ENCODE measurements at places on chromosomes 16 and 17. TPM values are rescaled to one million over a fixed set of nuclear protein-coding genes. Genes with fewer than 3 reads are reported as not detected.

GRCh38 chr17:49717371-49717861, 9.7 kb upstream of the SLC35B1 start:
- H3K36me3 ChIP-seq = peaks cover 36% of the 10 kb centered on the region

- peaks cover 2% of the 10 kb centered on the region for H3K4me1 ChIP-seq
- H3K27me3 ChIP-seq = no peaks in the 10 kb centered on the region
- H3K27ac ChIP-seq = no peak overlapping the region
- peaks cover 3% of the 10 kb centered on the region for H3K36me3 ChIP-seq
Observed at GRCh38 chr16:930076-930475, 40.7 kb downstream of the LMF1 start.

- H3K27me3 ChIP-seq = no peaks in the 10 kb centered on the region
- peak overlapping the region; percentile 67 for H3K4me3 ChIP-seq
- H3K4me1 ChIP-seq = peaks cover 65% of the 10 kb centered on the region
- H3K36me3 ChIP-seq = no peaks in the 10 kb centered on the region
Observed at GRCh38 chr17:39852239-39852638, 11.9 kb downstream of the IKZF3 start.

GRCh38 chr16:68267612-68268405, 3.5 kb downstream of the SLC7A6 start:
- H3K36me3 ChIP-seq = no peaks in the 10 kb centered on the region
- peaks cover 74% of the 10 kb centered on the region for H3K4me1 ChIP-seq
- H3K4me3 ChIP-seq = no peak overlapping the region
- peak overlapping the region; percentile 10 for H3K27ac ChIP-seq
- DNase-seq = no peak

DNA sequence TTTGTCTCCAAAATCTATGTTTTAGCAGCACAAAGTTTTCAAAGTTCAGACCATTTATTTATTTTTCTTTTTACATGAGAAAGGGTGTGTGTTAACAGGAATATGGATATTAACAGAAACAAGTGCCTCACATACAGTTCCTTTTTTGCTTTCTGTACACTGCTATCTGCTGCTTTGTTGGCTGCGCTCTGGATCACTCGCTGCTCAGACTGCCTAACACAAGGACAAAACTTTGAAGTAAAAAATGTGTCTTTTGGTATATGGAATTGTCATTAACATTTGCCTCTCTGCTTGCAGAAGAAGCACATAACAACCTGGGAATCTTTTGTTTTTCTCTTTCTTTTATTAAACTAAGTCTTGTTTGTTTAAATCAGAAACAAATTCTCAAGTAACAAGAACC, 262.8 kb downstream of the ZFHX3 start:
- H3K27me3 ChIP-seq = peaks cover 2% of the 10 kb centered on the region
- peaks cover 17% of the 10 kb centered on the region for H3K4me1 ChIP-seq
- no peak overlapping the region for H3K27ac ChIP-seq
- DNase-seq = no peak

- H3K4me1 ChIP-seq = no peaks in the 10 kb centered on the region
- H3K27me3 ChIP-seq = peaks cover 3% of the 10 kb centered on the region
- H3K36me3 ChIP-seq = no peaks in the 10 kb centered on the region
- DNase-seq = no peak
- no peak overlapping the region for H3K4me3 ChIP-seq
- H3K27ac ChIP-seq = no peak overlapping the region
Observed at GRCh38 chr16:78591682-78592103, 492.2 kb downstream of the WWOX start.

DNA sequence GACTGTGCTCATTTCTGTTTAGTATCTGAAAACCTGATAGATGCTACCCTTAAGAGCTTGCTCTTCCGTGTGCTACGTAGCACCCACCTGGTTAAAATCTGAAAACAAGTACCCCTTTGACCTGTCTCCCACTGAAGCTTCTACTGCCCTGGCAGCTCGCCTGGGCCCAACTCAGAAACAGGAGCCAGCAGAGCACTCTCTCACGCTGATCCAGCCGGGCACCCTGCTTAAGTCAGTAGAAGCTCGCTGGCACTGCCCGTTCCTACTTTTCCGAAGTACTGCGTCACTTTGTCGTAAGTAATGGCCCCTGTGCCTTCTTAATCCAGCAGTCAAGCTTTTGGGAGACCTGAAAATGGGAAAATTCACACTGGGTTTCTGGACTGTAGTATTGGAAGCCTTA, 18.9 kb downstream of the NTAN1 start:
- H3K4me3 ChIP-seq = no peak overlapping the region
- peak overlapping the region; percentile 43 for H3K27ac ChIP-seq
- no peak for DNase-seq
- H3K27me3 ChIP-seq = no peaks in the 10 kb centered on the region
- H3K4me1 ChIP-seq = peaks cover 16% of the 10 kb centered on the region

DNA sequence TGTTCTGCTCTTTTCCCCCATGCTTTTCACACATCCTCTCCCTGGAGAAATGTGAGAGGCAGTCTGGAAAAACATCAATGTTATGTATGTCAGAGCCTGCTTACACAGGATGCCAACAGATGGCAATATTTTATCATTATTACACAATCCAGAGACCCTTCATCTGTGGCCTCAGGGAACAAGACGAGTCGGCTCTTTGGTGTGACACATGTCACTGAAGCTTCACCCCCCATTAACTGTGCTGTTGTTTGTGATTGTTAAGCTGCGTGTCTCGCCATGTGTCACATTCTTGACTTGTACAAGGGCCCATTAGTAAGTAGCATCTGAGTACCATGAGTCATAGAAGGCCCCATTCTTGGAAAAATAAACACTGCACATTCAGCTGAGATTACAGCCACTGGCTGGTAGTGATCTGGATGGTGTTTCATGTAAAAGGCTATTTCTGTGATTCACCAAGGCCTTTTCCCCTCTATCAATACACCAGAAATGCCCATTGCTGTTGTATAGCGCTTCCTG, 682.1 kb upstream of the SOX9 start:
- no peaks in the 10 kb centered on the region for H3K36me3 ChIP-seq
- DNase-seq = no peak
- H3K27me3 ChIP-seq = no peaks in the 10 kb centered on the region
- H3K4me3 ChIP-seq = no peak overlapping the region

GRCh38 chr16:83989300-83989699, 21.3 kb downstream of the NECAB2 start:
- no peak for DNase-seq
- H3K27ac ChIP-seq = no peak overlapping the region
- H3K4me3 ChIP-seq = no peak overlapping the region
- peaks cover 6% of the 10 kb centered on the region for H3K27me3 ChIP-seq
- H3K4me1 ChIP-seq = no peaks in the 10 kb centered on the region

DNA sequence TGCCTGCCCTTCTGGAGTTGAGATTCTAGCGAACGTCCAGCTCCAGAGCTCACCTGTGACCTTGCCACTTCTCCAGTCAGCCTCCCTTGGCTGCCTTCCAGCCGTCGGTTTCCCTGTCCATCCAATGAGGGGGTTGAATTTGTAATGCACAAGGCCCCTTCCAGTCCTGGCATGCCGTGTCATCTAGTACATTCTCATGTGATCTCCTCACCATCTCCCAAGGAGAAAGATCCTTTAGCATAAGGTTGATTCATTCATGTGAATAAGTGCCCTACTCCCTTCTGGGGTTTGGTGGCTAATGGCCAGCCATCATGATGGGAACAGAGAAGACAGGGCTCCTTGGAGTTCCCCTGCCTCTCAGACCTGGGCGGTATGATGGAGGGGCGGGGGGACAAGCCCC, 18.9 kb upstream of the ABCC3 start:
- no peak for DNase-seq
- H3K27me3 ChIP-seq = peaks cover 4% of the 10 kb centered on the region
- H3K4me3 ChIP-seq = no peak overlapping the region
- no peaks in the 10 kb centered on the region for H3K36me3 ChIP-seq
- H3K27ac ChIP-seq = no peak overlapping the region

- H3K4me3 ChIP-seq = no peak overlapping the region
- H3K27me3 ChIP-seq = no peaks in the 10 kb centered on the region
- no peak overlapping the region for H3K27ac ChIP-seq
- DNase-seq = no peak
Observed at GRCh38 chr16:68426347-68426652, 22.0 kb downstream of the SMPD3 start.

- H3K4me3 ChIP-seq = no peak overlapping the region
- no peak for DNase-seq
- H3K36me3 ChIP-seq = no peaks in the 10 kb centered on the region
- no peak overlapping the region for H3K27ac ChIP-seq
Observed at GRCh38 chr16:4316108-4316863, 419 bp downstream of the GLIS2 start.

GRCh38 chr17:73420897-73421296, 109.1 kb upstream of the CDC42EP4 start:
- H3K27me3 ChIP-seq = no peaks in the 10 kb centered on the region
- no peaks in the 10 kb centered on the region for H3K4me1 ChIP-seq
- H3K36me3 ChIP-seq = no peaks in the 10 kb centered on the region
- no peak overlapping the region for H3K4me3 ChIP-seq
- no peak for DNase-seq

- peaks cover 1% of the 10 kb centered on the region for H3K4me1 ChIP-seq
- no peaks in the 10 kb centered on the region for H3K36me3 ChIP-seq
- no peak overlapping the region for H3K4me3 ChIP-seq
- no peak overlapping the region for H3K27ac ChIP-seq
- peaks cover 21% of the 10 kb centered on the region for H3K27me3 ChIP-seq
Observed at GRCh38 chr17:37701496-37701898, 43.4 kb downstream of the HNF1B start.

GRCh38 chr17:69117855-69118784, 23.6 kb downstream of the ABCA6 start:
- H3K27ac ChIP-seq = no peak overlapping the region
- H3K27me3 ChIP-seq = peaks cover 1% of the 10 kb centered on the region
- H3K36me3 ChIP-seq = no peaks in the 10 kb centered on the region
- DNase-seq = no peak
- H3K4me1 ChIP-seq = no peaks in the 10 kb centered on the region
- H3K4me3 ChIP-seq = no peak overlapping the region

DNA sequence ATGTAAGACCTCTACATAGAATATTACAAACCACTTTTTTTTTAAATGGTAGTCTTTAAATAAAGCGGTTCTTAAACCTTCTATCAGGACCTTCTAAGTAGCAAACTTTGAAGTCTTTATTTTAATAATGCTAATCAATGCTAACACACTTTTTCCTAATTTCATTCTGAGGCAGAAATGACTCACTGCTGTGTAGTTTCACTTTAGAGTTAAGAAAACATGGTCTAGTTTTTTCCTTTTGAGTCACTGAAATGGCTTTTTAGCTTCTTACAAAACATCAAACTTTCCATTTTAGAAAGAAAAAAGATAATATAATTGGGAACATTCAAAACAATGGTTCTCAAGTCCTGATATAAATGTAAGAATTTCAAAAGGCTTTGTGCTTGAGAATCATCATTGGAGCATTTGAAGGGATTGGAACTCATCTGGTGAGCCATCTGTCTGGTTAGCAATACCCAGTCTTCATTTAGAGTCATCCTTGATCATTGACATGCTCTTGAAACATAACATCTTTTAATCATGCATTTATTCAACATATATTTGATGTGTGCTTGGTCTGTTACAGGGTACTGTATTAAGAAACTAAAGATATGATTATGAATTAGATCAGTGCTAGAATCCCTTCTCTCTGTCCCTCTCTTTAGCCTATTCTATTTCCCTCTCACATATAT, 258.3 kb upstream of the MON1B start:
- H3K27me3 ChIP-seq = peaks cover 2% of the 10 kb centered on the region
- no peak overlapping the region for H3K4me3 ChIP-seq

Gene CRHR1
- not detected for polyA plus RNA-seq

Gene SLC39A11
- 25.8 TPM for polyA plus RNA-seq

Gene MPV17L
- polyA plus RNA-seq = 0.17 TPM

Gene DRC7
- not detected for polyA plus RNA-seq

Gene CYGB
- 0.09 TPM for polyA plus RNA-seq

Gene CD300E
- polyA plus RNA-seq = 0.28 TPM

Gene TP53TG3D
- not detected for polyA plus RNA-seq

Gene ACSM2A
- not detected for polyA plus RNA-seq

Data from immature natural killer cell (primary cell).